Aorta (tissue), 5 donors: ENCODE measurements at places on chromosomes 3 and 15. TPM values are rescaled to one million over a fixed set of nuclear protein-coding genes. Genes with fewer than 3 reads are reported as not detected.

DNA sequence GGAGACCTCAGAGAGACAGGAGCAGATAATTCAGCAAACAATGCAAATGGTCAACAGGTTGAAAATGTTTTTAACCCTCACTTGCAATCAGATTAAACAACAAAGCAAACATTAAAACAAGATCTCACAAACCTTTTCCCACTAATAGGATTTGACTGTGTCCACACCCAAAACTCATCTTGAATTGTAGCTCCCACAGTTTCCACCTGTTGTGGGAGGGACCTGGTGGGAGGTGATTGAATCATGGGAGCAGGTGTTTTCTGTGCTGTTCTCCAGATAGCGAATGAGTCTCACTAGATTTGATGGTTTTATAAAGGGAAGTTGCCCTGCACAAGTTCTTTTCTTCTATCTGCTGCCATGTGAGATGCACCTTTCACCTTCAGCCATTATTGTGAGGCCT, 1.3 kb upstream of the LYSMD4 start:
- no peaks in the 10 kb centered on the region for H3K4me1 ChIP-seq
- H3K4me3 ChIP-seq = no peak overlapping the region
- H3K27me3 ChIP-seq = no peaks in the 10 kb centered on the region
- no peak for DNase-seq

The PRTG gene
- 2.1 TPM for total RNA-seq

DNA sequence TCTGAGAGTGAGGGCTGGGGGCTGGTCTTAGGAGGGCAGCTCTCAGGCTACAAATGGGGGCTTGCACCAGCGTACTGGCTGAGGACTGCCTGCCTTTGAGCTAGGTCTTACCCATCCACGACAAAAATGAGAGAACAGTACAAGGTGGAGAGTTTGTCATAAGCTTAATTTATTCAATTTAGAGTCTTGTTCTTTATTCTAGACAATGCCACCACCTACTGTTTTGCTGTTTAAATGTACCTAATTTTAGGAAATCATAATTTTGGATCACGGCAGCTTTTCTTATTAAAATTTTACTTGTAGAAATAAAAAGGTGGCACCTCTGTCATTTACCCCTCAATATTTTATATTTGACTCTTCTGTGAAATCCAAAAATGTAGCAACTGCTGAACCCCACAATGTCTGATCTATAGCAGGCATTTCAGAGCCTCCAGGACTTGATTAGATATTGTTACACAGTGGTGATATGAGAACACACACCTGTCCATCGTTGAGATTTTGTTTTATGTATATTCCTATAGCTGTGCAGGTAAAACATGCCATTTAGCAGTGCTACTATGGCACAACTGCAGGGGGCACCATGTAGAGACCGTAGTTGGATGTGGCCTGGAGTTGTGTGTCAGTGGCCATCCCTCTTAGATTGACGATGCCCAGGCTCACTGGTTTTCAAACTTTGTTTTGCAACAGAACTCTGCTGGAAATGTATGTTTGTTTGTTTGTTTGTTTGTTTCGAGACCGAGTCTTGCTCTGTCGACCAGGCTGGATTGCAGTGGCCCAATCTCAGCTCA, 88.6 kb downstream of the SLCO3A1 start:
- no peaks in the 10 kb centered on the region for H3K36me3 ChIP-seq
- H3K27me3 ChIP-seq = no peaks in the 10 kb centered on the region
- H3K4me1 ChIP-seq = peaks cover 7% of the 10 kb centered on the region
- H3K27ac ChIP-seq = no peak overlapping the region

The FBXL22 gene
- 18.6 TPM for total RNA-seq

GRCh38 chr3:129224984-129225393, 24.4 kb upstream of the COPG1 start:
- DNase-seq = peak; percentile 93
- no peaks in the 10 kb centered on the region for H3K4me1 ChIP-seq
- H3K27ac ChIP-seq = no peak overlapping the region
- H3K4me3 ChIP-seq = no peak overlapping the region
- H3K36me3 ChIP-seq = no peaks in the 10 kb centered on the region

The BUB1B gene
- total RNA-seq = 0.84 TPM
